KBM-7 (cell line): ENCODE measurements at places on chromosomes 5 and 9.

DNA sequence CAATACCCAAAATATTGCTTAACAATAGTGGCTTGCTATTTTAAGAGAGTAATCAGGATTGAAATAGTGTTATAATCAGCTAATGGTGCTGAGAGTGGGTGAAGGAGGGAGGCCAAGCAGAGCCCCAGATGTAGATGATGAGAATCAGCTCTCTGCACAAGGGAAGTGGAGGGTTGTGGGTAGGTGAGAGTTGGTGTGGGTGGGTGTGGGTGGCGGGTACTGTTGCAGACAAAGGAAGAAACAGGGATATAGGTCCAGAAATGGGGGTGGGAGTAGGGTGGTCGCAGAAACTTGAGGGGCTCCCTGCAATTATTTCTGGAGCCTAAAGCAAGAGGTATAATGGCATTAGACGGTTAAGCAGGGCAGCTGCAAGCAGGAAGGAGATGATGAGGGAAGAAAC, 7.4 kb upstream of the ADCY2 start:
- DNase-seq = no peak

GRCh38 chr9:101427358-101427757, 8.2 kb downstream of the ALDOB start:
- no peak for DNase-seq

- DNase-seq = no peak
These were observed 27.1 kb downstream of the GRAMD2B start for GRCh38 chr5:126450346-126450745.

DNA sequence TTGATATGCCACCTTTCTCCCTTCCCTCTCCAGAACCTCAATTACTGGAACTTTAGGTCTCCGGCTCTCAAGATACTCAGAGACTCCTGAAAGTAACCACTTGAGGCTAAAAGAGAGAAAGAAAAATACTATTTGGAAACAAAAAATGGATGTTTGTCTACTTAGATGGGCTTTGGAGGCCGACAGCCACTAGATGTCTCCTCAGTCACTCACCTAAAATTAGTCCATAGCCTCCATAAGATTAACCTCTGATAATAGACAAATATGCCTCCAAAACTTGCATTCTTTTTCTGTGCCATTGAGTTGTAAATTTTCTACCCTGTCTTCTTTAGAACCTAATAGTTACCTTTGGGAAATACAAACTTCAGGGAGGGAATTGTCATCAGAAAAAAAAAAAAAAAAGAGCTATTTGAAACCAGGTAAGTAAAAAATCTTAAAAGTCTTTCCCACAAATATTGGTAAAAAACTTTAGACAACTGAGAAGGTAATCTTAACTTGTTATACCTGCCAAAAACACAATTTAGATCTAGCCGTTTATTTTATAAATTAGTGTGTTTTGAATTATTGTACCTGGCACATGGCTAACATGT, 11.2 kb upstream of the PCDH1 start:
- peak; percentile 22 for DNase-seq

DNA sequence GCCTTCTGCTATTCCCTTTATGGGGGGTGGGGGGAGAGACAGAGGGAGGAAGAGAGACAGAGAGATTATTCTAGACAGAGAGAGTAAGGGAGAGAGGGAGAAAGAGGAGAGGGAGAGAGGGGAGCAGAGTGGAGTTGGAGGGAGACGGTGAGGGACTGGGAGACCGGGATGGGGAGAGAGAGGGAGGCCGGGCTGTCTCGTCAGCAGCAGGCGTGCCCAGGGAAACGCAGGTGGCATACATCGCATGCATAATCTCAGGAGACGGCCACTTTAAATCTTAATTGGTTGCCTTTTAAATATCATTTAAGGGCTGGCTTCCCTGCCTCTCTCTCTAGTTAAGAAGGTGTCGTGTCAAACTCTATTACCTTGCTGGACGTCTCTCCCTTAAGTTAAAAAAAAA, 8.4 kb downstream of the IRX4 start:
- no peak for DNase-seq

DNA sequence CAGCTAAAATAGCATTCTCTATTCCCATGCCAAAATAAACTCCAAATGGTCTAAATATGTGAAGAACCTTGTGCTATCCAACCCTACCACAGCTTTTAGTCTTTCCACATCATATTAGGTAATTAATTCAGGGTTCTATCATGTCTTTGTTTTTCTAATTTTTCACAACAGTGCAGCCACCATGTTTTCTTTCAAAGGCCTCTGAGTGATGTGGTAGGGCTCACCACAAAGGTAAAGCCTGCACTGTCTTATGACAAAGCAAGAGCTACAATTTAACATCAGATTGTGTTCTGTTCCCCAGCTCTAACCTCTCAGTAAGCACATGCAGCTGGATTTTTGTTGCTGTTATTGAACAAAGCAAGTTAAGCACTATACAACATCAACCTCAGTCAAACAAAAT, 52.4 kb downstream of the MEF2C start:
- DNase-seq = no peak

- DNase-seq = no peak
These were observed 158.1 kb downstream of the RAB3C start for GRCh38 chr5:58740956-58741355.

DNA sequence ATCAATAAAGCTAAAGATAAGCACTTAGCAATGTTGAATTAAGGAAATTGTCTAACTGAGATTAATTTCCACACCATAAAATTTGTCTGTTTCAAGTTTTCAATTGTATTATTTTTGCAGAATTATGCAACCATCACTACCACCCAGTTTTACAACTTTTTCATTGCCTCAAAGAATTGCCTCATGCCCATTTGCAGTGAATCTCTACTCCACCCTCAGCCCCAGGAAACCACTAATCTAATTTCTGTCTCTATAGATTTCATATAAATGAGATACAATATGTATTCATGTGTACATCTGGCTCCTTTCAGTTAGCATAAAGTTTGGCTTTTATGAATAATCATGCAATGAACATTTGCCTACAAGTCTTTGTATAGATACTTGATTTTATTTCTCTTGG, 72.9 kb downstream of the PTCD2 start:
- no peak for DNase-seq

DNA sequence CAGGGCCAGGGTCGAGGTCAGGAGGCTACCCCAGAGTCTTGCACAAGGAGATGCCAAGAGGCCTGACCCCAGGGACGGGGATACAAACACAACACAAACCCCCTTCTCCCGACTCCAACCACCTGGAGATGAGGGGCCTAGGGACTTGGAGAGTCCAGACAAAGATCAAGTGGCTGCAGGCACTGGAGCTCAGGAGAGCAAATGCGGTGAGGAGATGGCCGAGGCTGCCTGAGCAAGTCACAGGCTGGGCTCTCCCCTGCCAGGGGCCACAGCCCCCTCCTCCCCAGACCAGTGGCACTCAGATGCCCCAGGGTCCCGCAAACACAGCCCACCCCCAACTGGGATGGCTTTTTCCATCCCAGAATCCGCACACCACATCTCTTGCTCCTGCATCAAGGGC, 15.8 kb downstream of the SH3GLB2 start:
- no peak for DNase-seq

DNA sequence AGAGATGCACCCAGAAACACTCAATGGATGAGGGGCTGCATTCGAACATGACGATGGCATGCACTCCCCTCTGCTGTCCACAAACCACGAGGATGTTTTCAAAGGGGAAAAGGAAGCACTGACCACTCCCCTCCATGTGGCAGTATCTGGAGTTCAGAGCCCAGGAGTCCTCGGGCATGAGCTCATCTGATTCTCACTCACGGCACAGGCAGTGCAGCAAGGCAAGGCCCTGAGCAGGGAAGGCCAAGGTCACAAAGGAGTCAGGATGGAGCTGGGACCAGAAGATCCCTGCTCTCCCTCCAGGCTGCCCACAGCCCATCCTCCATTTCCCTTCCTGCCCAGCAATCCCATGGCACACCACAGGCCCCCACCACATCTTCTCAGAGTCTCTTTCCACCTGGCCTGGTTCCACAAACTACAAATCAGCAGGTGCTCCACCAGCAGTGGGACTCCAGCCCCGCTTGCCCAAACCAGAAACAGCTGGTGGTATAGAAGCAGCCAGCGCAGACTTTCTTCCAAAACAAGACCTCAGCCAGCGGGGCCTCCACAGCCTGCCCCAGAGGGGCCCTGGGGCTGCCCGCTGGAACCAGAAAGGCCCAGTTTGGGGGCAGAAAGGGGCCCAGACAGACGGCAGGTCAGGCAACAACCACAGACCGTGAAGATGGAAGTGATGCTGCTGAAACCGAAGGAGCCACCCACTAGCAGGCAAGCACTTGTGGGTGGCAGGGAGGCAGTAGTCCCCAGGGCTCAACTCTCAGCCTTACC, 12.2 kb downstream of the TNIP1 start:
- DNase-seq = no peak

DNA sequence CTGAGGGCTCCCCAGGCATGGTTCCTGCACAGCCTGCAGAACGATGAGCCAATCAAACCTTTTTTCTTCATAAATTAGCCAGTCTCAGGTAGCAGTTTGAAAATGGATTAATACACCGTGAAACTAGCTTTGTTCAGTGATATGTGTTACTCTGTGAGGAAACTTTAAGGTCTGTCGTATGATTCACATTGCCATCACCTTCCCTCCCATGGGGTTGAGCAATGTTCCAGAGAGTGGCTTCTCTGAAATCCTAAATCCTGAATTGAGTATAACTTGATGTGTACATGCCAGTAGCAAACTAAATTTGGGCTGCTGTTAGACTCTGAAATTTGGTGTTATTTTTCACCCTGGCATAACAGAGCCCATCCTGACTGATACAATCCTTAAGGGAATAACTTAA, 866.4 kb upstream of the C9orf72 start:
- DNase-seq = no peak

DNA sequence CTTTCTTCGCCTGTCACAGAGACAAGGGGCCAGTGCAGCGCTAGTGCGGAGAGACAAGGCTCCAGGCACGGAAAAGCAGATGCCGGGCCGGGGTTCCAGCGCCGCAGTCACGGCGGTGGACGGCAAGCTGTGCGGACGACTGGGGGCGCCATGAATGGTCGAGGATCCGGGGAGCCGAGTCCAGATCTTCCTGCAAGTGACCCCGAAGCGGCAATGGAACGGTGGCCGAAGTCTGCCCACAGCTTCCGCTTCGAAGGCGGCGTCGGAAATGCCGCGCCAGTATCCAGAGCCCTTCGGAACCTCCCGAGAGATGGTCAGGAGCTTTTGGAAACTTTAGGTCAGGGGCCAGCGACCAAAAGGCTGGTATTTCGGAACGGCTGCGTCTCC, 601 bp upstream of the FAF2 start:
- DNase-seq = no peak

GRCh38 chr5:91179018-91179417, 204.1 kb downstream of the ARRDC3 start:
- no peak for DNase-seq

DNA sequence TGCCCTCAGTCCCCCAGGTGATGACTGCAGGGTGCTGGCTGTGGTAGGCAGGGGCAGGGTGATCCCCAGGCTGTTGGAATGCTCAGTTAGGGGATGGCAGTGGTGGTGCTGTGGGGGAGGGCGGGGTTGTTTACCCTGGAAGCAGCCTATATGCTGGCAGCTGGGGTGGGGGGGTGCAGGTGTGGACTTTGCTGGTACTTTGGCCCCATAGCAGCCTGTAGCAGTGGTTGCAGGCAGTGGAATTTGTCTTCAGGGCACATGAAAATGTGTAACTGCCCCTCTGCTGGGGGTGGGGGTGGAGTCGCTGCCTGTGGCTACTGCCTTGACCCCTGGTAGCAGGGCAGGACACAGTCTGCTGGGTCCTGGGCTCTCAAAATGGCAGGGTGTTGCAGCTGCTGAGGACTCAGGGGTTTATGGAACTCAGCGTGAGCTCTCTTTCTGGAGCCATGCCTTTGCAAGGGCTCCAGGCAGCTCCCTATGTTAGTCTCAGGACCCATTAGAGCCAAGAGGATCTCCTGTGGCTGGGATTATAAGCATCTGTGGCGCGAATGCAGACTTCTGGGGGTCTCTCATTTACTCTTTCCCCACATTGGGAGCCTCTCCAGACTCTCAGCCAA, 65.0 kb downstream of the RMI1 start:
- no peak for DNase-seq

DNA sequence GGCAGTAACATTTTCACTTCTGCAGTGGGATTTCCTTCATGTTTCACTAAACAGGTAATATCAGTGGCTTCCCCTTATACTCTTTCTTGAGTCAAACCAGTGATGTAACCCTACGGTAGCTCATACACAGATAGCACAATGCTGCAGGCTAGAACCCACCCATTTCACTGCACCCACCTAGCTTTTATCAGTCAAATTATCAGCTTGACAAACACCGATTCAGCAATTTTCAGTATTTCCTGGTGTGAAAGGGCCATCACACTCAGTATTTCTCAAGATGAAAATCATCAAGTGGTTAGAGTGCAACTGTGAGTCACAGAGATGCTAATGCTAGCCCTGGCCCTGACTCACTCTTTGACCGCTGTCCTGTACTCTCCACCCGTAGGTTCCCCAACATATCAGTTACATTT, 242.3 kb upstream of the PTGER4 start:
- DNase-seq = no peak

GRCh38 chr5:178532236-178532635, 58.0 kb downstream of the COL23A1 start:
- DNase-seq = no peak

GRCh38 chr9:119175581-119175980, 193.7 kb downstream of the BRINP1 start:
- no peak for DNase-seq

GRCh38 chr5:6260846-6261245, 117.5 kb downstream of the MED10 start:
- no peak for DNase-seq

GRCh38 chr5:125180231-125180829, 433.9 kb upstream of the ZNF608 start:
- DNase-seq = no peak

- no peak for DNase-seq
These were observed 84.8 kb downstream of the WNK2 start for GRCh38 chr9:93268551-93269314.

- no peak for DNase-seq
These were observed 236.6 kb downstream of the PSAT1 start for GRCh38 chr9:78533500-78533899.

GRCh38 chr5:99176186-99176585, 247.4 kb upstream of the CHD1 start:
- DNase-seq = no peak

DNA sequence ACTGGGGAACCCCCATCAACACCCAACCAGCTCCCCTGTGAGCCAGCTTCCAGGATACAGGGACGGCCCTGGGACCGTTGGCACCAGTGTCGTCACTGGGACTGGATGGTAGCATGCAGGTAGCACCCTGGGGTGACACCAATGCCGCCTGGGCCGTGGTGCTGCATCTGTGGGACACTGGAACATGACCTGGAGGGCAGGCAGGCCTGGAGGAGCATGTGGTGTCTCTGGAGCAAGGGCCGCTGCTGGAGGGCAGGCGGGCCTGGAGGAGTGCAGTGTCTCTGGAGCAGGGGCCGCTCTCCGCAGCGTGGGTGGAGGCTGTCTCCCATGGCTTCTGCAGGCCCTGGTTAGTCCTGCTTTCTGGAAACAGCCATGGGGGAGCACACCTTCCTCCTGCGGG, 13.1 kb downstream of the LPCAT1 start:
- DNase-seq = no peak

GRCh38 chr5:97418462-97418861, 235.4 kb upstream of the RIOK2 start:
- no peak for DNase-seq
